Thoracic aorta (tissue), 2 donors: ENCODE measurements at places on chromosomes 13 and 19. TPM values are rescaled to one million over a fixed set of nuclear protein-coding genes. Genes with fewer than 3 reads are reported as not detected.

DNA sequence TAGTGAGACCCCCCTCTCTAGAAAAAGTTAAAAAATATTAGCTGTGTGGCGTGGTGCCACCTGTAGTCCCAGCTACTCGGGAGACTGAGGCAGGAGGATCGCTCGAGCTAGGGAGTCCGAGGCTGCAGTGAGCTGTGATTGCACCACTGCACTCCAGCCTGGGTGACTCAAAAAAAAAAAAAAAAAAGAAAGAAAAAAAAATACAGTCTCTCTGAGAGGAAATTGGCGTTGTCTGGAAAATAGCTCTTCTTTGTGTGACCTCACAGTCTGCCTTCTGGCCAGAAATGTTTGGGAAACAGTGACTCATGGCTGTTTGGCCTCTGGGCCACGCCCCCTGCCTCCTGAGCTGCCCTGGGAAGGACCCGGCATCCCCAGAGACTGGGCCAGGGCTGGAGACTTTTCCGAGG, 10.7 kb downstream of the MARCHF2 start:
- H3K27ac ChIP-seq = peak overlapping the region; percentile 83
- peak; percentile 94 for DNase-seq
- H3K4me3 ChIP-seq = peak overlapping the region; percentile 44

The NOTCH3 gene
- total RNA-seq = 448 TPM

GRCh38 chr13:95023405-95023804, 277.8 kb downstream of the ABCC4 start:
- no peaks in the 10 kb centered on the region for H3K27me3 ChIP-seq
- no peak overlapping the region for H3K4me3 ChIP-seq
- DNase-seq = no peak
- no peaks in the 10 kb centered on the region for H3K36me3 ChIP-seq
- H3K4me1 ChIP-seq = no peaks in the 10 kb centered on the region

The SLC6A16 gene
- total RNA-seq = 2.8 TPM

The ZNF552 gene
- total RNA-seq = 9.6 TPM

- H3K4me1 ChIP-seq = no peaks in the 10 kb centered on the region
- no peak overlapping the region for H3K27ac ChIP-seq
- no peak overlapping the region for H3K4me3 ChIP-seq
- no peak for DNase-seq
These were observed 24.1 kb upstream of the WDFY2 start for GRCh38 chr13:51559946-51560735.

GRCh38 chr19:6041991-6042481, 64.1 kb upstream of the RANBP3 start:
- H3K36me3 ChIP-seq = peaks cover 10% of the 10 kb centered on the region
- no peaks in the 10 kb centered on the region for H3K27me3 ChIP-seq
- no peak overlapping the region for H3K27ac ChIP-seq
- no peak for DNase-seq

The PEAK3 gene
- 1.2 TPM for total RNA-seq

DNA sequence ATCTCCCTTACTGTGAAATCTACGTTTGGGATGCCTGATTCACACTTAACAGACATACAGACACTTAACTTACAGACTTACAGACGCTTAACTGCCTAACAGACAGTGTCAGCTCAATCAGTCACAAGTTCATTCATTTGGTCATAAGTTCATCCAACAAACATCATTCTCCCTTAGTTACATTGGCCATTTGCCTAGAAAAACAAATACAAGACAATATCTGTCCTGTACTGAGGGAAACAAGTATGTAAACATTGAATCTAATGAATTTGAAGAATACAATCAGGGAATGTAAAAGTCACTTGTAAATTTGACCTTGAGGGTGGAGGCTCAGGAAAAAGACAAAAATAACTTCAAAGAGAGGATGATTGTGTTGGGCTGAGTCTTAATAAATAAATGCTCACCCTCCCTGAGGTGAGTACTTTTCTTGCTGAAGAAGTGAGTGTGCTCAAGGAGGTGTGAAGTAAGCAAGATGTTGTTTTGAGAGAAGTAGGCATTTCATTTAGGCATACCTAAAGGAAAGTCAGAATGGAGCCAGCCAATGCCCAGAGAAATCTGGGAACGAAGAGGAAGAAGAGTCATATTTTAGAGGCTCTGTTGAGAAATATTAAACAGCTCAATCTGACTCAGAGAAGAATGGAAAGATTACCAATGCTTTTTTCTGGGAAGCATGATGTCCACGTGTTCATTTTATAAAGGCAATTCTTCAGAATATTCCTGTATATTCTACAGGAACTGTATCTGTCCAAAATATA, 958.4 kb upstream of the SLC10A2 start:
- no peaks in the 10 kb centered on the region for H3K4me1 ChIP-seq
- no peak overlapping the region for H3K4me3 ChIP-seq
- no peak for DNase-seq
- no peak overlapping the region for H3K27ac ChIP-seq

DNA sequence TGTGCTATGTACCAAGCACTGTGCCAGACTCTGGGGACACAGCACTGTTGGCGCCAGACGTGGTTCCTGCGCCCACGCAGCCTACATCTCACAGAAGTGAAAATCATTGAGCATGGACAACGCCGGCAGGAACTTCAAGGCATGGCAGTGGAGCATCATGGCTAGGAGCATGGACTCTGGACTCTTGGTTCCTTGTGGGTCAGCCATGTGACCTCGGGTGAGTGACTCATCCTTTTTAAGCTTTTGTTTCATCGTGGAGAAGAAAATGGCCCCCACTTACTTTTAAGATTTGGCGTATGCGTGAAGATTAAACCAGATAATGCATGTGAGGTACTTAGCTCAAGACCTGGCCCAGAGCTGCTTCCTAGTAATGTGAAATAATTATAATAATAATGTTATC, 988.5 kb downstream of the UQCRFS1 start:
- H3K27me3 ChIP-seq = no peaks in the 10 kb centered on the region
- no peak overlapping the region for H3K27ac ChIP-seq
- no peaks in the 10 kb centered on the region for H3K36me3 ChIP-seq
- H3K4me1 ChIP-seq = no peaks in the 10 kb centered on the region
- no peak for DNase-seq

- no peak overlapping the region for H3K4me3 ChIP-seq
- H3K27me3 ChIP-seq = no peaks in the 10 kb centered on the region
- no peak for DNase-seq
- H3K4me1 ChIP-seq = no peaks in the 10 kb centered on the region
- H3K36me3 ChIP-seq = no peaks in the 10 kb centered on the region
These were observed 562.1 kb upstream of the PCDH9 start for GRCh38 chr13:67792151-67792676.

GRCh38 chr13:67227131-67227983, 2.8 kb downstream of the PCDH9 start:
- no peaks in the 10 kb centered on the region for H3K27me3 ChIP-seq
- H3K4me3 ChIP-seq = peak overlapping the region; percentile 92
- no peak overlapping the region for H3K27ac ChIP-seq
- peaks cover 11% of the 10 kb centered on the region for H3K4me1 ChIP-seq
- no peak for DNase-seq

The URAD gene
- total RNA-seq = not detected

The LRRC63 gene
- total RNA-seq = not detected

- peaks cover 23% of the 10 kb centered on the region for H3K4me1 ChIP-seq
- no peaks in the 10 kb centered on the region for H3K27me3 ChIP-seq
- H3K27ac ChIP-seq = no peak overlapping the region
- no peaks in the 10 kb centered on the region for H3K36me3 ChIP-seq
- H3K4me3 ChIP-seq = no peak overlapping the region
These were observed 30.2 kb downstream of the RXFP2 start for GRCh38 chr13:31769575-31769974.

- H3K27me3 ChIP-seq = no peaks in the 10 kb centered on the region
- H3K4me3 ChIP-seq = no peak overlapping the region
- H3K36me3 ChIP-seq = no peaks in the 10 kb centered on the region
- no peak for DNase-seq
These were observed 29.1 kb downstream of the CERS4 start for GRCh38 chr19:8238251-8238650.

GRCh38 chr13:25652764-25653163, 281.0 kb downstream of the ATP8A2 start:
- no peaks in the 10 kb centered on the region for H3K36me3 ChIP-seq
- no peak overlapping the region for H3K4me3 ChIP-seq
- no peaks in the 10 kb centered on the region for H3K4me1 ChIP-seq
- DNase-seq = no peak

The RFPL4AL1 gene
- not detected for total RNA-seq

GRCh38 chr13:27929868-27930267, 10.1 kb downstream of the PDX1 start:
- H3K27ac ChIP-seq = no peak overlapping the region
- peaks cover 6% of the 10 kb centered on the region for H3K4me1 ChIP-seq
- no peak overlapping the region for H3K4me3 ChIP-seq
- no peaks in the 10 kb centered on the region for H3K27me3 ChIP-seq
- DNase-seq = no peak

The ACTL9 gene
- not detected for total RNA-seq

DNA sequence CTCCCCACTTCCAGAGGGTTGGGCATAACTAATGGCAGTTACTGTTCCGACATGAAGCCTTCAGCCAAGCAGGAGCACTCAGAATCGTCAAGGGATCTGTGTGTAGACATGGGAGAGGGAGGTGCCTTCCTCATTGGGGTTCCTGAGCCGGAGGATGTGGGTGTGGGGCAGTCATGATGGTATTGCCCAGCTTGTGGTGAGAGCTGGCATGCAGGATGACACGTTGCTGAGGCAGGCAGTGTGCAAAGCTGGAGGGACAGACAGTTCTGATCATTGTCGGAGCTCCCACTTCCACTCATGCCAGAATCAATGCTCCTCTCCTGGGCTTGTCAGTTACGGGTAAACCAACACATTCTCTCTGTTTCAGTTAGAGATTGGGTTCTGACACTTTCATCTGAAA, 83.9 kb upstream of the TSC22D1 start:
- no peak overlapping the region for H3K27ac ChIP-seq
- no peak for DNase-seq
- H3K36me3 ChIP-seq = no peaks in the 10 kb centered on the region
- H3K27me3 ChIP-seq = no peaks in the 10 kb centered on the region
- H3K4me3 ChIP-seq = no peak overlapping the region

GRCh38 chr13:20924758-20925394, 22.3 kb upstream of the XPO4 start:
- no peaks in the 10 kb centered on the region for H3K36me3 ChIP-seq
- no peak overlapping the region for H3K4me3 ChIP-seq
- H3K27ac ChIP-seq = no peak overlapping the region

The ACP7 gene
- not detected for total RNA-seq

GRCh38 chr19:55048446-55048845, 10.4 kb upstream of the GP6 start:
- no peak for DNase-seq
- peaks cover 50% of the 10 kb centered on the region for H3K36me3 ChIP-seq
- H3K4me1 ChIP-seq = no peaks in the 10 kb centered on the region
- no peaks in the 10 kb centered on the region for H3K27me3 ChIP-seq
- H3K27ac ChIP-seq = no peak overlapping the region

The CRLF1 gene
- total RNA-seq = 1,063 TPM
